Stimulated activated naive CD4-positive, alpha-beta T cell (primary cell): ENCODE measurements at places on chromosomes 16 and 17.

DNA sequence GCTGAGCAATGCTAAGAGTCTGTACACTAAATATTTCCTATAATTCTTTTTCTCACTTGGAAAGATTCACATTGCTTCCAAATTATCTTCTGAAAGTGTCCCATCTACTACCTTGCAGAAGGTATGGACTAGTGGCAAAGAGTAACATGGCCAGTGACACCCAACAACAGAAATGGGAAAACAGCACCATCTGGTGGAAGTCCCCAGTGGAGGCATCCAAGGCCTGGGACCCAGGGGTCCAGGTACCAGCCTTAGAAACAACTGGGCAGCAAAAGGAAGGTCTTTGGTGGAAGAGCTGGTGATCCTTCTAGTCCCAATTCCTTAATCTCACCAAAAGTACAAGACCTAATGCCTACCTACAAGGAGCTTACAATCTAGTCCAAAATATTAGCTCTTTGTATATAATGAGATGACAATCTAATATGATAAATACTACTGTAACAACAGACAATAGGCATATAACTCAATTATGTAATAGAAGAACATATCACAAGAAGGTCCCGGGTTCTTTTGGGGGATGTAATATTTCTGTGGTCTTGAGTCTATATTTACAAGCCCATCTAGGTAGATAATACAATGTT is 55.3 kb downstream of the SKAP1 start:
- DNase-seq, result no peak

DNA sequence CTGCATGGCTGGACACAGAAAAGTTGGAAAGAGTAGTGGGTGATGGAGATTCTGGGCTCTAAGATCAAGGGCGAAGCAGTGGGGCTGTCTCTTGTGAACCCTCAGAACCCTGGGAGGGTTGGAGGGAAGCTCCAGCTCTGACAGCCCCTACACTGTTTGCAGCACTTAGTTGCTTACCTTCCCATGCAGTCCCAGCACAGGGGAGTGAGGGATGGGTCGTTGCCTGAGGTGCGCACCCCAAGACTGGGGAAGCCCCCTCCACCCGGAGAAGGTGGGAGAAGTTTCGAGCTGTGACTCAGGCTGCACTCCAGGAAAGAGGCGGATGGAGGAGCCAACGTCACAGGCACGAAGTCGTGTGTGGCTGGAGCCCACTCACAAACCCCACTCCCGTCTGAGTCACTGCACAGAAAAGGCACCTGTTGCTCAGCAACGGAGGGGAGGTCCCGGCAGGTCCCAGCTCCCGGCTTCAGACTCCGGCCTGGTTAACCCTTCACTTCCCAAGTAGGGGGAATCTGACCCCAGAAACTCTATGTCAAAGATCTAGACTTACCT is 60.1 kb downstream of the AIPL1 start:
- no peak for DNase-seq

DNA sequence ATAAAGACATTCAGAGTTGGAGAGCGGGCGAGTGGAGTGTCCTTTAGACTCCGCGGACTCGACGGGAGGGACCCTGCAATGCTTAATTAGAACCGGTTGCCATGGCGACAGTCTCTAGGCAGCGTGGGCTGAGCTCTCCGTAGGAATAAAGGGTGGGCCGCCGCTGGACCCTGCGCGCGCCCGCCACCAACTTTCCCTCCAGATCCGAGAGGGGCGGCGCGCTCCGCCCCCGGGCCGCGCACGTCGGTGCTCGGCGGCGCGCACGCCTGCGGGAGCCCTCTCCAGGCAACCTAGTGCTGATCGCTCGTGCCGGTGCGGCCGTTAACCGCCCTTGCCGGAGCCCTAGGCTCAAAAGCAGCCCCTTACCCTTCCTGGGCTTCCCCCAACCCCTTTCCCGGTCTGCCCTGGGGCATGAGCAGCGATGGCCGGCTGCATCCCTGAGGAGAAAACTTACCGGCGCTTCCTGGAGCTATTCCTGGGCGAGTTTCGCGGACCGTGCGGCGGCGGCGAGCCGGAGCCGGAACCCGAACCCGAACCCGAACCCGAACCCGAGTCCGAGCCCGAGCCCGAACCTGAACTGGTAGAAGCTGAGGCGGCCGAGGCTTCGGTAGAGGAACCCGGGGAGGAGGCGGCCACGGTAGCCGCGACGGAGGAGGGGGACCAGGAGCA is at the start of gene PPM1E:
PPM1E (plus strand) TSS at position 278 of the 669 bp plus-strand sequence.
- peak; percentile 23 for DNase-seq

GRCh38 chr17:703081-703875 is 11.4 kb downstream of the VPS53 start:
- no peak for DNase-seq

- no peak for DNase-seq
These were observed 39.1 kb downstream of the RMI2 start for GRCh38 chr16:11384184-11384955.

- DNase-seq, result peak; percentile 86
These were observed 12.4 kb upstream of the GUCY2D start for GRCh38 chr17:7989781-7990655.

GRCh38 chr16:23699100-23699499 is 13.9 kb downstream of the ERN2 start:
- no peak for DNase-seq

GRCh38 chr16:4936991-4937781 is at the start of gene PPL:
Gene PPL (minus strand): TSS chr16:4937148. CDS start chr16:4937045, 103 bp downstream.
- no peak for DNase-seq

DNA sequence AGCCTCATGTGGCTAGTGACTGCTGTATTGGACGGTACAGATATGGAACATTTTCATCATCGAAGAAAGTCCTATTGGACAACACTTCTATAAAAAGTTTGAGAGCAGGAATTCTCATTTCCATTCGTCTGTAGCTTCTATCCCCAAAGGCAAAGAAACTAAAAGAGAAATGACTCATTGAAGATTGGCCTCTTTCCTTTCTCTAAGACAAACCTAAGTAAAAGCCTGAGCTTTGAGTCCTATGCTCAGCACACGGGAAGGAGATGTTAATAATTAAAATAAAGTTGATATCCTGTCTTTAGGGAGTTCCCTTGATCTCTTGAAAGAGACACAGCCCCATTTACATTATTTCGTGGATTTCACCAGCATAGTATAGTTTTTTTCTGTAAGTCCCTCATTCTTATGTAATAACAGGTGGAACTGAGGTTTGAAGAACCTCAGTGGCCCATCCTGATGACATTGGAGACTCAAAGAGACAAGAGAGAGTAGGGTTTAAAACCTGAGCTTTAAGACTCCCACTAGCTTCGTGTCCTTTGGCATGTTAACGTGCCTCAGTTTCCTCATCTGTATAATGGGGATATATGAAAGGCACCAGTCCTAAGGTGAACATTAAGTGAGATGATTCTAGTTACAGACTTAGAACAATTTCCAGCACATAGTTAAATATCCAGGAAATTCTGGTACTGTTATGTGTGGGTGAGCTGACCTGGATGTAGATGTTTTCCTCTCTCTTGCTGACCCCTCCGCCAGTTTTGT is 174.0 kb downstream of the IRX3 start:
- DNase-seq, result no peak

DNA sequence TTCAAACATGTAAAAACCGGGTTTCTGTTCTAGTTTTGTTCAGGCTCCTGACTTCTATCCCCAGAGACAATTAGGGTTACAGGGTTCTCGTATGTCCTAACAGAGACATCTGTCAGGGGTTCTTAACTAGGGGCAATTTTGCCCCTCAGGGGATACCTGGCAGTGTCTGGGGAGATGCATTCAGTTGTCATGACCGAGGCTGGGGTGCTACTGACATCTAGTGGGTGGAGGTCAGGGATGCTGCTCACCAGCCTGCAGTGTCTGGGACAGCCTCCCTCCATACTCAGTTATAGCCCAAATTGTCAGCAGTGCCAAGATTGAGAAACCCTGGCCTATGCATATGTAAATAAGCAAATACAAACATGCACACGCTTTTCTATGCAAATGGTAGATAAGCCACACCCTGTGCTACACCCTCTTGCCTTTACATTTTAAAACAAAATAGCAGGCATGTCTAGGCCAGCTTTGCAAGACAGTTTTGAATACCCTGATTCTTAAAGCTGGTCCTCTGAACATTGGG is 37.4 kb downstream of the CLEC16A start:
- no peak for DNase-seq

- DNase-seq, result no peak
These were observed 2.5 kb downstream of the SEC14L1 start for GRCh38 chr17:77143306-77143705.

- DNase-seq, result no peak
These were observed 17.4 kb upstream of the ICAM2 start for GRCh38 chr17:64037802-64038201.
